NAMALWA (cell line): ENCODE measurements at places on chromosomes 2 and 18.

GRCh38 chr18:79588636-79589481, 90.7 kb upstream of the CTDP1 start:
- no peak for DNase-seq

DNA sequence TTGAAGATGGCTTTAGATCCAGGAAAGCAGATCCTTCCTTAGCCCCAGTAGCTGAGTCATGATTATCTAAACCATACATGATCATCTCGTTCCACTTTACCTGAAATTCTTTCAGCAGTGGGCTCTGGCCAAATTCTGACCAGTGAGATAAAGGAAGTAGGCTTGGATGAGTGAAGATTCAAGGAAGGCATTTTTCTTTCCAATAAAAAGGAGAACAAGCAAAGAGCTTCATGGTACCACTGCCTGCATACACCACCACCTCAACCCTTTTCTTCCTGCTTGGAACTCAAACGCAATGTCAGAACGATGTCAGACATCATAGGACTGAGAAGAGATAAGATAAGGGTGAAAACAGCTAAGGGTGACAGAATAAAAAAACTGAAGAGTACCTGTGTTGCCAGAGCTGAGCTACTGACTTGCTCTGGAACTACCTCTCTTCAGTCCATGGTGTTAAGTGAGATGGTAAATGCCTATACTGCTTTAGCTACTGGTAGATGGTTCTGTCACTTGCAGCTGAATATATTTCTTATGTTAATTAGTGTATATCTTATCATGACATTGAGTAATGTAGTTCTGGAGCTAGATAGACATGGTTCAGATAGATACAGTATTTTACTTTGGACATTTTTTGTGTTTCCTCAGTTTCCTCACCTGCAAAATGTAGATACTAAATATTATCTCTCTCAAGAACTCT, 58.7 kb upstream of the ACVR1 start:
- DNase-seq = no peak

DNA sequence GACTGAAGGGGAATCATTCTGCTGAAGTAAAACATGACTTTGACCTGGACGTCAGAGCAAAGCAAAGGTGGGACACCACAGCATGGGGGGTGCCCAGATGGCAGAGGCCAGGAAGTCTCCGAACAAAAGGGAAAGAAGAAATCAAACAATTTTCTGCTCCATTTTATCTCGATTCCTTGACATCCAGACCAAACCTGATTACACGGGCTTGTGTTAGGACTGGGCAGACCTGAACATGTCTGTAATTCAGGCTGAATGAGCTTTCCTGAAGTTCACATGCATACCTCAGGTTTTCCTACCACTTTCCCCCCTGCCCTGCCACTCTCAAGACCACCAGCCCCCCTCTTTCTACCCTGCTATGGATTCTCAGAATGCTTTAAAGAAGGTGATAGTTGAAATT, 44.8 kb upstream of the MEIS1 start:
- DNase-seq = no peak

GRCh38 chr2:186306754-186307153, 179.3 kb upstream of the ZC3H15 start:
- DNase-seq = no peak

- peak; percentile 54 for DNase-seq
Measured at GRCh38 chr18:66560094-66560493, 43.8 kb downstream of the CDH19 start.

DNA sequence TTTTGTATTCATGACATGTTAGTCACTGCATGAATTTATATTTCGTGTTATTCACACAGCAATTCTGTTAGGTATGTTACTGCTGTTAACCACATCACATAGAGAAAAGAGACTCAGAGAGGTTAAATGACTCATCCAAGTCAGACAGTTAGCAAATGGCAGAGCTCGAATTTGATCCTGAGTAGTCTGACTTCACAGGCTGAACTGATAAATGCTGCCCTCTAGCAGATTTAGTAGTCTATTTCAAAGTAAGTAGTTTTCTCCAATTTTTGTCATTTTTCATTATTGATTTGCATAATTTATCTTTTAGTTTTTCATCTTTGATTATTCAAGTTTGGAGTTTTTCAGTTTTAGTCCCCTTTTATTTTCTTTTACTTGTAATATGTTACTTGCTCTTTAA, 58.3 kb downstream of the WDR7 start:
- DNase-seq = peak; percentile 62

DNA sequence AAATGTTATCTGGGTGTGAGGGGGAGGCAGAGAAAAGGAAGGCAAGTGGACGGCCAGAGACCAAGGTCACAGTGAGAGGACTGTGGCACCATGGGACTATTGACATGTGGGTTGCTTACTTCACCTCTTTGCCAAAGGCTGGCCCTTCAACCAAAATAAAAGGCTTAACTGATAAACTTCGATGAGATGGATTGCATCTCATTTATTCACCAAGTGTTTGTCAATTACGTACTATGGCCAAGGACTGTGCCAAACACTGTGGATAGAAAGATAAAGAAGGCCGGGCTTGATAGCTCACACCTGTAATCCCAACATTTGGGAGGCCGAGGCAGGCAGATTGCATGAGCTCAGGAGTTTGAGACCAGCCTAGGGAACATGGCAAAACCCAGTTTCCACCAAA, 98.7 kb upstream of the CCBE1 start:
- DNase-seq = no peak

DNA sequence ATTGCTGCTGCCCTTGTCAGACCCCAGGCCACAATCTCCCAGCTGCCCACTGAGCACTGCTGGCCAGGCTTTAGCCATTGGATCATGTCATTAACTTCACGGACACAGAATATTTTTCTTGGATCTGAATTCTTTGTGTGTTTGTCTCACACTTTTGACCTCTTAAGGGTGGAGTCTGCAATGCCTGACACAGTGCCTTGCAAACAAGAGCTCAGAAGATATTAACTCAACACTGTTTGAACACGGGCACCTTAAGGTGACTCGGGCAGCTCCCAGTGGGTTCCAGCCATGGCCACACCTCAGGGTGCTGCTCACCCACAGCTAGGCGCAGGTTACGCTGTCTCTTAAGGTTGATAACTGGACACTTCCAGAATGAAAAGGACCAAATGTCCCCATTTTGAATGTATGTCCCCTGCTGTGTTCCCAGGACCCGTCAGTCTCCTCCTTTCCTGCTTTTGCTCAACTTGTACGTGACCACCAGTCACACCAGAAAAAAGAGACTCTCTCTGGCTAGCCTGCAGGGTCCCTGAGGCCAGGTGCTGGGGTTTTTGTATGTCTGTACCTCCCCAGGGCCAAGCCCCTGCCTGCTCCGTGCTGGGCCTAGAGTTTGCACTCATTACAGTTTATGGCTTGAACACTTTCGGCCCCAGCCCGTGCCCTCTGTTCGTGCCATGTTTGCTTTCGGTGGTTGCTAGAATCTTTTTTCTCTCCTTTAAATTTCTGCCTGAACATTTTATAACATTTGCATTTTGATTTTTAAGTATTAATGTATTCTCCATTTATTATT, 33.4 kb upstream of the TMEM131 start:
- DNase-seq = no peak

- no peak for DNase-seq
Measured at GRCh38 chr2:199606193-199606780, 148.5 kb upstream of the SATB2 start.

DNA sequence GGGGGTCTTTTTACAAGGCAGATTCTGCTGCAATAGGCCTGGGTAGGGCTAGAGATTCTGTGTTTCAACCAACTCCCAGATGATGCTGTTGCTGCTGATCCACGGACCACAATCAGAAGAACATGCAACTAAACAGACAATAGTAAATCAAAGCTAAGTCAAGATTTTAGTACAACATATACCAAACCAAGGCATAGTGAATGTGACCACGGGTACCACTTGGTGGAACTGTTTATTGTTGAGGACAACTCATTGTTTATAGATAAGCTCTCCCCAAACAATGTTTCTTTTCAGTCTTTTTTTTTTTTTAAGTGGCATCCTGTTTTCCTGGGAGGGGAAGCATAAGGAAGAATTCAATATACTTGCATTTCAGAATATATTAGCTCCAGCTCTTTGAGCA, 36.0 kb upstream of the DARS1 start:
- DNase-seq = no peak

DNA sequence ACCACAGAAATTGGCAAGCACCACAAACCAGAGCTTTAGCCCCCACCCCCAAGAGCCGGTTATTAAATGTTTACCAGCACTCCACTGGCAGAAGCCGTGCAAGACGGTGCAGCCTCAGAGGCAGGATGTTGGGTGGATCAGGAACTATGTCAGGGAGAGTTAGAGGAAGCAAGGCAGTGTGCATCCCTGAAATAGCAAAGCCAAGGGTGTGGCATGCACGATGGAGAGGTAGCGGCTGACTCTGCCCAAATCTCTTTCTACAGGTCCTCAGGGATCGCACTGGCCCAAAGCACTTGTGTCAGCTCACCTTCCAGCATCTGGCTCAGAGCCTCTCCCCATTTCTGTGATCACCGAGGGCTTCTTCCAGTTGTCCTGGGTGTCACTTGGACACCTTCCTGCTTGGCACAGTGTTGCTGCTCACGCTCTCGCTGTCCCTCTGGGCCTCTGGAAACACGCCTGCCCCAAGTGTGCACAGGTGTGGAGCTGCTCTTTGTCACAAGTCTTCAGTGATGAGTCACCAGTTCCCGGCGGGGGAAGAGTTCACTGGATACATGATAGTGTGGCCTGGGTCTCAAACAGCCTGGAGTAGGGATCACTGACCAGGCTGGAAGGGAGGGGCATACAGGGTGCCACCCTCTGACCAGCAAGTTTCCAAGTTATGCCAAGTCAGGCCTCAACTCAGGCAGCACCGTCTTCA, 17.3 kb upstream of the B3GNT7 start:
- DNase-seq = no peak

GRCh38 chr2:106339609-106340008, 128.6 kb downstream of the RGPD3 start:
- DNase-seq = no peak

DNA sequence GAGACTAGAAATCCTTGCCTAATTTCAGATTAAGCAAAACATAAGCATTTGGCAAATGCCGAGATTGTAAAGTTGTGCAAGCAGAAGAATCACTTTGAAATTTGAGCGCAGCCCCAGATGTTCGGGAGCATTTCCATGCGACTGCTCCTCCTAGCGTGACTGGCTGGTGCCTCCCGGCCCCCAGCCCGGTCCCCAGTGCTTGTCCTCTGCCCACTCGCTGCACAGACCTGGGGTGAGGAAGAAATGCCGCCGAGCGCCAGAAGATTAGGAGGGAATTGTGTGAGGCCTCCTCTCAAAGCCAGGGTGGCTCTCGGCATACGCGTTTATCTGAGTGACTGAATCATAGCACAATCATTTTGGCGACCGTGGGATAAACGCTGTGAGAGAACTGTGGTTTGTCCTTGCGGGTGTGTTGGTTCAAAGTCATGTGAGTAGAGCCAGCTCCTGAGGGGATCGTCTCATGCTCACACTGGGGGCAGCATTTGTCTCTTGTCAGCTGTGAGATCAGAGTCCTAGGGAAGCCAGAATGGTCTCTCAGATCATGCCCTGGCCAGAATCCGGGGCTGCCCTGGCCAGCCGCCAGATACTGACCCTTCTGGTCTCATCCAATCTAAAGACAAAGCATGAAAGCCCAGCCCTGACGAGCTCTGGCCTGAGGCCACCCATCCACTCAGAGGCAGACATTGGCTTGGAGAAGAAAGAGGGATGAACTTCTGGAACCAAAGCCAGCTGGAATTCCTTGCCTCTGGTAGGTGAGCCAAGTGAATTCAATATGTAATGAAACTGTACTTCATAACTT, 189.3 kb downstream of the SH3RF3 start:
- DNase-seq = no peak

- DNase-seq = no peak
Measured at GRCh38 chr2:147433822-147434221, 411.0 kb upstream of the ACVR2A start.

DNA sequence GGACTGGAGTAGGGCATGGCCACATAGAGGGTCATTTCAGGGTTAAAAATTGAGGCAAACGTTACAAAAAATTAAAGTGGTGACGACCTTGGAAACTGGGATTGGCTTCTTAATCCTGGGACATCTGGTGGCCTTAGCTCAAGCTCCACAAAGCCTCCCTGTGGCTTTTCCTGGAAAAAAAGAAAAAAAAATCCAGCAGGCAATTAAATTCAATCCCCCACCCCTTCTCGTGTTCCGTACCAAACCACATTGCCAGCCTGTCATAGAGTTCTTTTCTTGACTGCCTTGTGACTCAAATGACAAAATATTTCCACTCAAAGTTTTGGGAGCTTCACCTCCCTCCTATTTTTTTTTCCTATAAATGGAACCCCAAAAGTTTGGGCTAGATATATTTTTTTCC, 195.6 kb downstream of the HRH4 start:
- no peak for DNase-seq

DNA sequence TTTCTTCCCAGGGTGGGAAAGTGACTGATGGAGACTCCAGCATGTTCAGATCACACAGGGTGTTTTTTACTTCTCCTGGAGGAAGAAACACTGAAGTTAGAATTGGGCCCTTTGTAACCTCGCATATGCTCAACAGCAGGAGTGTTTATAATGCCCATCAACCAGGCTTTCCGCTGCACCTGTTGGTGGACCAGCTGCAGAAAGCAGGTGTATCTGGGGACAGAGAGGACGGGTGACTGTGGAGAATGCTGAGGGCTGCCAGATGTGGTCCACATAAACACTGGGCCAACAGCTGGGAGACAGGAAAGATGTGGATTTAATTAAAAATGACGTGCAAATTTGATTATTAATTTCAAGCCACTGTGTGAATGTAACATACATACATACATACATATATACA, 335.5 kb upstream of the SPRED2 start:
- DNase-seq = no peak

- DNase-seq = no peak
Measured at GRCh38 chr18:9823805-9824473, 61.8 kb upstream of the TXNDC2 start.

GRCh38 chr2:186347472-186347871, 138.6 kb upstream of the ZC3H15 start:
- no peak for DNase-seq

GRCh38 chr18:25927830-25928229, 162.6 kb downstream of the SS18 start:
- no peak for DNase-seq

GRCh38 chr18:27771571-27771970, 405.4 kb downstream of the CDH2 start:
- no peak for DNase-seq

DNA sequence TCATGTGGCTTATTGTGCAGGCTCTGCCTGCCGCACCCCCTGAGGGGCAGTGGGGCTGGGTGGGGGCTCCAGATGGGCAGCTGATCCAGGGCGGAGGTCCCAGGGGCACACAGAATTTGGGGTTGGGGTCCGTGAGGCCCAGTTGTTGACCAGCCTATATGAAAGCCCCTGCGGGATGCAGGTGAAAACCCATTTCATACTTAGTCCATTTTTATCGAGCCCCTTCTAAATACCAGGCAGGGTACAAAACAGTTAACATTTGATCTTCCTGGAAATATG, 30.6 kb downstream of the MYO7B start:
- no peak for DNase-seq

DNA sequence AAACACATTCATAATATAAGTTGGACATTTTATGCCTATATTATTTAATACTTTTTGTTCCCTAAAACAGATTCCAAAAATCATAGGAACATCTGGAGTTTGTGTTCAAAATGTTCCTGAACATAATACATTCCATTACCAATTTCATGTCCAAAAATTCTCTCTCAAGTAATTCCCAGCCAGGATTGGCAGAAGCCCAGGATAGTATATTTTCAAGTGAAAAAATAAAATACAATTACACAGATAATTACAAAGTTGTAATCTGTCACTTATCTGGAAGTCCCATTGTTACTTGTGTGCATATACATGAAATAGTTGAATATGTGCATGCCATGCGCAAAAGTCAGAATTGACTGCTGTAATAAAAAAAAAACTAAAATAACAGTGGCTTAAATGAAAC, 5.2 kb upstream of the SCN7A start:
- DNase-seq = no peak
